ENCODE measurements at places on chromosomes 2 and 18. TPM values are rescaled to one million over a fixed set of nuclear protein-coding genes. Genes with fewer than 3 reads are reported as not detected.

DNA sequence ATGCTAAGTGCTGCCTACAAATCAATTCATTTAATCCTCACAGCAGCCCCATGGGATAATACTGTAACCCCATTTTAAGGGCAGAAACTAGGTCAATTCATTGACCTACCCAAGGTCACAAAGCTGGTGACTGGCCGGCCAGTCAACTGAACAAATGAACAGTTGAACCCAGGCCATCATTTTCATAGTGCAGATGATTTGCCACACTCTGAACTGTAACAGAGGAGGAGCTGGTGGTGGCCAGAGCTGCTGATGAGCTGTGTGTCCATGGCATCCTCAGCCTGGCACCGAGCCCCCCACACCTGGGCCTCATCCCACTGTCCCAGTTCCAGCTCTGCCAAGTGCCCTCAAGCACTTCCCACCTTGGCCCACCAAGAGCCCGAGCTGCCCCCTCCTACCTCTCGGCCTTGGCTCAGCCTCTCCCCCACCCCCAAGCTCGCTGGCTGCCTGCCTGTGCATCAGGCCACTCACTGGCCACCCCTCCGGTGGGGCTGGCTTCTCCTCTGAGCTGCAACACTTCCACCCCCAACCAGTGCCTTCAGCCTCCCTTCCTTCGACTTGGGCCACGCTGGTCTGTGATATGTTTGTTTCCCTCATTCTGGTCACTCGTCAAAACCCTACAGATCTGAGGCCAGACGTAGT lies 58.4 kb downstream of the ATOH8 start:
- DNase-seq, result no peak

- no peak for DNase-seq
These were observed 259.5 kb downstream of the CCDC178 start for GRCh38 chr18:33181016-33181415.

IFIH1 gene
- total RNA-seq, result 5.3 TPM

BMP10 gene
- total RNA-seq, result not detected

- DNase-seq, result no peak
These were observed 46.6 kb downstream of the FSIP2 start for GRCh38 chr2:185785156-185785555.

AKAIN1 gene
- total RNA-seq, result not detected

DNA sequence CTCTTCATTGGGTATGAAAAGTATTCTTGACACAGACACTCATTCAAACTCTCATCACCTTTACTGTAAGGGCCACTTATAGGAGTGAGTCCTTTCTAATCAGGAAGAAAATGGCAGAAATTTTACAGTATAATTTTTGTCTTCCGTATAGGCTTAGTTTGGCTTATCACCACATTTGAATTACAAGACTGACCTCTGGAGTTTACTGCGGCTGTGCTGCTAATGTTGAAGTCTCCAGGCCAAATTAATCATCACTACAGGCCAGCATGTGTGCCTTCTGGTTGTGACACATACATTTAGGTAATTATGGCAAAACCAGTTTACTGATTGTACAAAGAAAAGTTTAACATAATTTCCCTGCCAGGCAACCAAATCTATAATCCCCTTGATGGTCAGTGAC lies 753.6 kb upstream of the GCFC2 start:
- DNase-seq, result no peak

- no peak for DNase-seq
These were observed 166.9 kb downstream of the ANAPC1 start for GRCh38 chr2:111716905-111717775.

DNA sequence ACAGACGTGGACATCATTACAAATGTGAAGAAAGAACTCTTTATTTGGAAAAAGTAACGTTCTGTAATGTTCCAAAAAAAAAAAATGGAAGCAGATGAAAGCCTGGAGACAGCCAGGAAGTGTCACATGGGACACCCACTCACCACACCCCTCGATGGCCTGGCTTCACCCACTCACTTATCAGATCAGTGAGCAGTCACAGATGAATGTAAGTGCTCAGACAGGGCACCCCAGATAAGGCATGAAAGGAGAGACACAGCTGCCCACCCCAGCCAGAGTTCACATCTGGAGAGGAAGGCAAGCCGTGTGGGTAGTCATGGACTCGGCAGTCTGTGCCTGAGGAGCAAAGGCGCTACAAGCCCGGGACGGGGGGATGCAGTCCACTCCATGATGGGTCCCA lies 105.2 kb downstream of the SEPTIN10 start:
- no peak for DNase-seq

LYPD6B gene
- total RNA-seq, result not detected

LHCGR gene
- not detected for total RNA-seq

EMX1 gene
- not detected for total RNA-seq

LNPK gene
- 38.0 TPM for total RNA-seq

DNA sequence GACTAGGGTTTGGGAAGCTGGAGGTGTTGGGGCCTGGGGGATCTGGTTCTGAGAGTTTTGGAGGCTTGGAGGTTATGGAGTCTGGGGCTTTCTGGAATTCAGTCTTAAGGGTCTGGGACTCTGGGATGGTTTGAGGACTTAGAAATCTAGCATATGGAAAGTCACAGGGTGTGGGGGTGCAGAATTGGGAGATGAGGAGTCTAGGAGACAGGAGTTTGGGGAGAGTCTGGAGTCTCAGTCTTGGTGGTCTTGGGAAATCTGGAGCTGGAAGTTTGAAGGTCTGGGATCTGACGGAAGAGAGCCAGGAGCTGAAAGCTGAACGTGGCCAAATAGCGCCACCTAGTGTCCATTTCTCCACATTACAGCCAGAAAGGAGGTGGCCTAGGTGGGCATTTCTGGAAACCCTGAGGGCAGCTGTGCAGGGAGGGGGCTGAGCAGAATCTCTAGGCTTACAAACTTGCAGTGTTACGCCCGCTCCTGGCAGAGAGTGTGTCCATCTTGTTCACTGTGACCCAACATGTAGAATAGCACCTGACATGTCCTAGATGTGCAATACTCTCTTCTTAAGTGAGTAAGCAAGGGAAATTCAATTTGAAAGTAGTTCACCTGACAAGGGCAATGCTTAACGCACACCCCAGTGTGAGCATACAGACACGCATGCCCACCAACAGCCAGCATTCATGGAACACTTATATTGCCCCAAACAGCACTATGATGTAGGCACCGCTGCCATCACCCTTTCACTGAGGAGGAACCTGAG lies 204.8 kb downstream of the TFCP2L1 start:
- no peak for DNase-seq

DNA sequence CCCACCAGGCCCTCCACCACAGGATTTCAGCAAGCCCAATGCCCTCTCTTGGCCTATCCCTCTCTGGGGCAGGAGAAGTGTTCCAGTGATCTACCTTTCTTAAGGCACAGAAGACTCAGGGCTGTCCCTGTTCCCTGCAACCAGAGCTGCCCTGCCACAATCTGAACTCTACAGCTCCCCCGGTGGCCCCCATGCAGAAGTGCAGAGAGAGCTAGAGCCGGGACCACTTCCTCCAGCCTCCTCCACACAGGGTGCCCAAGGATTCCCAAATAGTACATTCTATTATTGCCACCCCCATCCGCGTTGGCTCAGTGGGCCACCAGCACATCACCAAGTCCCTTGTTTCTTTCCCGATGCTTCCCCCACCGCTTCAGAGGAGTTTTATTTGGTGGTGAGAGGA lies 114.8 kb upstream of the PTPRM start:
- no peak for DNase-seq

- DNase-seq, result no peak
These were observed 98.2 kb downstream of the PDCL3 start for GRCh38 chr2:100660851-100661584.

GRCh38 chr2:112645310-112646101 lies at the start of gene SLC20A1:
SLC20A1 (plus strand) TSS chr2:112645939; CDS start chr2:112646829, 890 bp downstream.
- DNase-seq, result peak; percentile 97

ECEL1 gene
- not detected for total RNA-seq

Data from Right ventricle myocardium superior (tissue), 1 donor.